ENCODE measurements at places on chromosomes 12 and 14.
A peak's percentile ranks its signal among the peaks of the same experiment; 100 is the strongest.

- DNase-seq: no peak
Observed at GRCh38 chr14:104868811-104869572, 3.9 kb downstream of the CEP170B start.

DNA sequence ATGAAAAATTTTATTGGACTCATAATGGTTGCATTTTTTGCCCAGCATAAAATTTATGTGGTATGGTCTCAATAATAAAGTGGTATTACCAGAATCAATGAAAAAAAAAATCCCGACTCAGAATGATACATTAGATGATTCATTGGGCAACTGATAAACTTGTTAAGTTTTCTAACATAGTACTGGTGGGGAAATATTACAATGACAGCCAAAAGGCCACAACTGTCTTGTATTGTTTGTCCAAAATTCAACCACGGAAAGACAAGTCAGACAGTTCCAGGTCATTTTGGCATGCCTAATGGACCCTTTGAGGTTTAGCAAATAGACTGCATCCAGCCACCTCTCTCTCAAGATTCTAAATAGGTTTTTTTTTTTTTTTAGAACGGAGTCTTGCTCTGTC lies 70.5 kb upstream of the TRIM9 start:
- no peak for DNase-seq

- no peak for DNase-seq
Observed at GRCh38 chr12:42615006-42615405, 25.5 kb upstream of the PRICKLE1 start.

- DNase-seq: no peak
Observed at GRCh38 chr14:89219051-89219450, 198.0 kb downstream of the FOXN3 start.

- DNase-seq: no peak
Observed at GRCh38 chr12:102964872-102965271, 7.4 kb downstream of the ASCL1 start.

DNA sequence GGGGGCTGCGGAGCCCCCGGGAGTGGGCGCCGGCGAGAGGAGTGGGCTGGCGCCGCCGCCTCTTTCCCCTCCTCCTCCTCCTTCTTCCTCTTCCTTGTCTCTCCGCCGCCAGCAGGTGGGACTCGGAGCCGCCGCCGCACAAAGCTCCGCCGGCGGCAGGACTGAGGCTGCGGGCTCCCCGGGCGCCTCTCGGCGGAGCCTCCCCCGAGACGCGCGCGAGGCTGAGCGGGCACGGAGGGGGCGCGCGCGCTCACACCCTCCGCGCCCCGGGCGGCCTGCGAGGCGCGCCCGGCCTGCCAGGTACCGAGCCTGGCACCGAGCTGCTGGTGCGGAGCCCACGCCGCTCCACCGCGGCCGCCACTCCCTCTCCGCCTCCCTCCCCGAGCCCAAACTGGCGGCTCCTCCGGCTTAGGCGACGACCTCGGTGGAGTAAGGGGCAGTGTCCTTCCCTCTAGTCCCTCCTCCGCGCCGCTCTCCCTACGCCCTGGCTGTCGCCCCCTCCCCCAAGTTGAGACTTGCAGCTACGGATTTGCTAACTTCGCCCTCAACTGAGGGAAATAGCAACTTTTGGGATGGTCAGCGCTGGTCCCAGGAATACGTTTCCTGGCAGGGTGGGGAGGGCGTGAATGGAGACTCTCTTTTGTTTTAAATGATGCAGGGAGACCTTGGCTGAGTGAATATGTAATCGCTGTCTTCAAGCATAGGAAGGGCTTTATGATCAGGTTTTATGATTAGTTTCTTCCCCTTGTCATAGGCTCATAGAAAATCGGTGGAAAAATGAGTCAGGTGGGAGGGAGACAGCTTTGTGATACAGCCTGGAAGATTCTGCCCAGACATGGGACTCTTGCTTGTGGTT lies 199.5 kb upstream of the CAND1 start:
- peak; percentile 52 for DNase-seq

GRCh38 chr14:62957562-62957961 lies 87.7 kb downstream of the KCNH5 start:
- no peak for DNase-seq

DNA sequence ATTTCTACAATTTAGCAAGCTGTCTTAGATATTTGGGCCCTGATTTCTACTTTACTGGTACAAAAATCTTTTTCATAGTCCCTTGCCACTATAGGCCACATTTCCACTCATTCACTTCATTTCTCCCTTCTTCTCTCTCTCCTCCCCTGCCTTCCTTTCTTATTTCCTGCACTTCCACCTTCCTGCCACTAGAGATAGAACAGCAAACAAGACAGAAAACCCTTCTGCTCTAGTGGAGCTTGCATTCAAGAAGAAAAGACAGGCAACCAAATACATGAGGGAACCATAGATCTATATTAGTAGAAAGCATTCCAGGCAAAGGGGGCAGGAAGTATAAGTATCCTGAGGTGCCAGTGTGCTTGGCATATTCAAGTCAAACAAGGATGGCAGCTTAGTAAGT lies 623.5 kb downstream of the FLRT2 start:
- no peak for DNase-seq

DNA sequence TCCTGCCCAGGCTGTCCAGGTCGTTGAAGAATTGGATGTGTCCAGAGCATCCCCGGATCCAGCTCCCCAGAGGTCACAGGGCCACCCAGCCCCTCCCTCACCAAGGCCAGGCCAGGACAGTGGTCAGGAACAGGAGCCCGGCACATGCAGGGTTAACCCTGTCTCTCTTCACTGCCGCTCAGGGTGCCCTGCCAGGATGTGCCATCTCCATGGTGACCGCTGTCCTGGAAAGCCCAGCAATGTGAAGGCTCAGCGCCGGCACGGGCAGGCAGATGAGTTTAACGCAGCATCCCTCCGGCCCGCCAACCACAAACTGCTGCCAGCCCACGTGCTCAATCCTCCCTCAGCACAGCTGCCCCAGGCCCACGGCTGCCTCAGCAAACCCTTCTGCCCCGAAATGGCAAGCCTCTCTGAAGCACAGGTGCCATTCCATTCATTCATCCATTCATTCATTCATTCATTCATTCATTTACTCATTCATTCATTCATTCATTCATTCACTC lies 4.4 kb downstream of the TMEM179 start:
- no peak for DNase-seq

DNA sequence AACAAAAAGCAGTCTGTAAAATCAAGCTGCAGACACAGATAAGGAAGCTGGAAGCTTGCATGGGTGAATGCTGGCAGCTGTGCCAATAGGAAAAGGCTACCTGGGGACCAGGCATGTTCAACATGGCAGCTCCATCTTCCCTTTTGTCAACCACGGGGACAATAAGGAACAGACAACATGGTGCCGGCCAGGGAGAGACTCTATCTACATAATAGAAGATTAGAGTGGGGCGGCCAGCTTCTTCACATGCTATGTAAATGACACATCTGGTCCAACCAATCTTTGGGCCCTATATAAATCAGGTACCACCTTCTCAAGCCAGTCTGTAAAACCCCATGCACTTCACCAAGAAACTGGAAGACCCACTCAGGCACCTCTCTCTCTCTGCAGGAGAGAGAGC lies 157.6 kb downstream of the SUDS3 start:
- DNase-seq: no peak

GRCh38 chr14:25516838-25517237 lies 466.9 kb upstream of the STXBP6 start:
- peak; percentile 61 for DNase-seq

GRCh38 chr12:214003-214741 lies at the start of gene SLC6A12:
SLC6A12 (minus strand) TSS chr12:214157; CDS start chr12:209986, 4,171 bp downstream.
- no peak for DNase-seq

DNA sequence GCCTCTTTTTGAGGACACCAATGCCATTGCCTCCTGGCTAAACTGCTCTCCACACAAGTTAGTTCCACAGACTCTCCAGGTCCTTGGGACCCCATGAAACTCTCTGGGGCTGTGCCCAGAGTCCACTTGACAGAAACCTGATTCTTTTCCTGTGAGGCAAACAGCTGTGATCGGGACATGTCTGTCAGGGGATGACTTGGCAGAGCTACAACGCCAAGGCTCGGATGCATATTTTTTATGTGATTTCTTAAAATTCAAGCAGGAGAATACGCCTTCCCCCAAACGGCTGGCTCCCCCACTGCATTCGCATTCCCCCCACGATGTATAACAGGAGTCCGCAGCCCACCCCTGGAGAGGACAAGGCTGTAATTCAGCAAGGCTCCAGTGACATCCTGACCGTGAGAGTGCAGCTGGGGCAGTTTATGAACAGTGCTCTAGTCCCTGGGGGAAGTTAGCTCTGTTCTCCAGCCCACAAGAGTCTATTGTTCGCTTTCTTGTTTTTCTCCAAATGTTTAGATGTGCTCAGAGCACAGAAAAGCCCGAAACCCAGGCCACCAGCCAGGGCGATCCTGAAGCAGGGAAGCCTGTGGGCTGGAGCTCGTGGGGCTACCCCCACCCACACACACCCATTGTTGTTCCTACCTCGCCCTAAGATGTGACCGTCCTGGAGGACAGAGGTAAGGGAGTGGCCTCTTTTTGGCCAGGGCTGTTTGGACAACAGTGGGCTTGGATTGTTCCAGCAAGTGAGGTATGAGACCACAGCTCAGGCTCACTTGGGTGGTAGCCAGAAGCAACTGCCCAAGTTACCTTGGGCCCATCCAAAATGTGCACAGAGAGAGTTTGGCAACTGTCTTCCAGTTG lies 159.5 kb downstream of the ZFP36L1 start:
- no peak for DNase-seq

DNA sequence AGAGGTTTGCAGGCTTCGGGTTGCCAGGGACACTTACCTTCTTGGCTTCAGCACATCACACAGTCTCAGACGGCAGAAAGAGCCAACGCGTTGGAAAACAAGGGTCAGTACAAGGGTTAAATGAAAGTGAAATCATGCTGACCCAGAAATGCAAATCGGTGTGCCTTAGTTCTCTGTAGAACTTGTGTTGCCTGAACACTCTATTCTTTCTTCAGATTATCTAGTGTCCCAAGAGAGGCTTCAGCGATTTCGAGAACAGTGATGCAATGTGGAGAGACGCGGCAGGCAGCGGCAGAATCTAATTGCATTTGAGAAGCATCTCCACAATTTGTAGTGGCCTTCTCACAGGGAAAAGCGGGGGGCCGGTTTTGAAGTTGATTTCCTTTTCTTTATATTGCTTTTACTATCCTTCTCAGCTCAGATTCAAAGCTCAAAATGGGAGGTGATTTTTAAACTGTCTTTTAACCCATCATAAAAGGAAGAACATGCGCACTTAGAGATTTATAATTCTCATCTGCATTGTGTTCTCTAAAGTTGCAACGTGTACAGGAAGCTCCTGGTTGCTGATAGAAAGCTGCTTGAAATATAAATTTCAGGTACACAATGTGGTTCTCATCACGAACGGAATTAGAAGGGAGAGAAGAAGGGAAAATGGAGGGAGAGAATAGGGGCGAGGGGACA lies 67.8 kb upstream of the EGLN3 start:
- DNase-seq: no peak

GRCh38 chr12:23356927-23357708 lies 592.4 kb downstream of the SOX5 start:
- DNase-seq: no peak

- DNase-seq: no peak
Observed at GRCh38 chr12:807041-807735, 54.8 kb downstream of the WNK1 start.

DNA sequence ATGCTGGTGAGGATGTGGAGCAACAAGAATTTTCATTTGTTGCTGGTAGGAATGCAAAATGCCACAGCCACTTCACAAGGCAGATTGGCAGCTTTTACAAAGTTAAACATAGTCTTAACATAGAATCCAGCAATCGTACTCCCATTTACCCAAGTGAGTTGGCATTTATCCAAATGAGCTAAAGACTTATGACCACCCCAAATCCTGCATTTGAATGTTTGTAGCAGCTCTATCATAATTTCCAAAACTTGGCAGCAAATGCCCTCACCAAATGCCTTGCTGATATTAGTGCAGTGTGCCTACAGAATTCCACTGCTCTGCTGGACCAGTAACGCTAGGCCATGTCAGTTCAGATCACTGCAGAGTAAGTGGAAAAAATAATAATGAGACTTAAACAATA lies 120.7 kb upstream of the AMIGO2 start:
- DNase-seq: no peak

DNA sequence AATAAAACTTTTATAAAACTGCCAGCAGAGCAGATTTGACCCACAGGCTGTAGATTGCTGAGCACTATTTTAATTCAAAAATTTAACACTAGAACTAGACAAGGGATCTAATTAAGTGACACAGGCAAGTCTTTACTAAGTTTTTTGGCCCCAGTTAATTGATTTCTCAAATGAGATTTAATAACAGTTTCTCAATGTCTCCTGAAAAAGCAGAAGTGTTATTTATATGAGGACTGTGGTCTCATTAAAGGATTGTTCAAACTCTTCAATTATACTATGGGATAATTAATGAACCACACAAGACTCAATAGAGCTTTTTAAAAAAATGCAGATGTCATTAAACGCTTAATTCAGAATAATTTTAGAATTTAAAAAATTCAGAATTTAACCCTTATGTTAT lies 1.9 kb downstream of the HEATR5A start:
- DNase-seq: no peak

DNA sequence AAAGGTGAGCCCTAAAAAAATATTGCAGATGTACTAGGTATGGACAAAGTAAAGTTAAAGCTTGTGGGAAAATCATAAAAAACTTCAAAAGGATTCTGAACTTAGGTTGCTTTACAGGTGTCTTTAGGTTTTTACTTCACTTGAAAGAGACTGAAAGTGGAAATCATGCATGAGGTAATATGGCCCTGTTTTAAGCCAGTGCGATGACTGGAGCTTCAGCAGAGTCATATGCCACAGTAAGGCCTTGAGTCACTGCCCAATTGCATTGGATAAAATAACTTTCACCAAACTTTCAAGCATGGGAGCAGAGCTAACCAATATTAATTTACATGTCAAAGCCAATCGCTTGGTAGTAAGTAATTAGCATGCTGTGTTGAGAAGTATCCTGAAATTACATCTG lies 63.9 kb upstream of the TMEM260 start:
- no peak for DNase-seq

DNA sequence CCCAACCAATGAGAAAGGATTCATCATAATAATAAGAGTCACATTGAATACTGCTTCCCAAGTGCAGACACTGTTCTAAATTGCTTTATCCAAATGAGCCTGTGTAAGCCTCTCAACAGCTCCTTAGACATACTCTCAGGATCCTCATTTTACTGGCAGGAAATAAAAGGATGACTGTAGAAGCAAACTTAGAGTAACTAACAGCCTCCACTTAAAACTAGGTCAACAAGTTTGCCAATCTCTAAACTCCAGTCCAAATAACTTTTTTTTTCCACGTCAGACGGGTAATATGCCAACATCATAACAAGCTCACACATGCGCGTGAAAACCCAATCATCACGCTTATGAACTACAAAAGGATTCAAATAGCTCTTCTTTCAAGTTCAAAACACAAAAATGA lies 15.3 kb upstream of the DPF3 start:
- no peak for DNase-seq

- no peak for DNase-seq
Observed at GRCh38 chr14:102150744-102151143, 11.0 kb downstream of the WDR20 start.

Data from NCI-H345 (cell line).